Mesenteric fat pad (tissue), 1 donor: ENCODE measurements at places on chromosomes 5 and 9. TPM values are rescaled to one million over a fixed set of nuclear protein-coding genes. Genes with fewer than 3 reads are reported as not detected.

Gene EMB
- 49.1 TPM for total RNA-seq

Gene C9orf153
- total RNA-seq, result 0.55 TPM

Gene CER1
- total RNA-seq, result not detected

Gene SCGB3A2
- not detected for total RNA-seq

Gene SIT1
- total RNA-seq, result 1.3 TPM

Gene TEX48
- not detected for total RNA-seq
